ENCODE measurements at places on chromosomes 12 and 14.

- peaks cover 40% of the 10 kb centered on the region for H3K4me1 ChIP-seq
- H3K27me3 ChIP-seq: no peaks in the 10 kb centered on the region
- DNase-seq: no peak
- H3K27ac ChIP-seq: no peak overlapping the region
Observed at GRCh38 chr12:559906-560455, 100.2 kb downstream of the B4GALNT3 start.

- no peaks in the 10 kb centered on the region for H3K27me3 ChIP-seq
- no peak overlapping the region for H3K4me3 ChIP-seq
- H3K27ac ChIP-seq: no peak overlapping the region
Observed at GRCh38 chr14:68873376-68873775, 80.5 kb upstream of the ZFP36L1 start.

DNA sequence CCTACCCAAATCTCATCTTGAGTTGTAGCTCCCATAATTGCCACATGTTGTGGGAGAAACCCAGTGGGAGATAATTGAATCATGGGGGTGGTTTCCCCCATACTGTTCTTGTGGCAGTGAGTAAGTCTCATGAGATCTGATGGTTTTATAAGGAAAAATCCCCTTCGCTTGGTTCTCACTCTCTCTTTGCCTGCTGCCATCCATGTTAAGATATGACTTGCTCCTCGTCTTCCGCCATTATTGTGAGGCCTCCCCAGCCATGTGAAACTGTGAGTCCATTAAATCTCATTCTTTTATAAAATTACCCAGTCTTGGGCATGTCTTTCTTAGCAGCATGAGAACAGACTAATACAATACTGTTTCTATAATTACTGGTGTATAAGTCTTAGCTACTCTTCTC is 6.5 kb upstream of the BCAT1 start:
- no peaks in the 10 kb centered on the region for H3K4me1 ChIP-seq
- no peak overlapping the region for H3K4me3 ChIP-seq
- H3K27ac ChIP-seq: no peak overlapping the region
- DNase-seq: no peak
- H3K27me3 ChIP-seq: peaks cover 5% of the 10 kb centered on the region

DNA sequence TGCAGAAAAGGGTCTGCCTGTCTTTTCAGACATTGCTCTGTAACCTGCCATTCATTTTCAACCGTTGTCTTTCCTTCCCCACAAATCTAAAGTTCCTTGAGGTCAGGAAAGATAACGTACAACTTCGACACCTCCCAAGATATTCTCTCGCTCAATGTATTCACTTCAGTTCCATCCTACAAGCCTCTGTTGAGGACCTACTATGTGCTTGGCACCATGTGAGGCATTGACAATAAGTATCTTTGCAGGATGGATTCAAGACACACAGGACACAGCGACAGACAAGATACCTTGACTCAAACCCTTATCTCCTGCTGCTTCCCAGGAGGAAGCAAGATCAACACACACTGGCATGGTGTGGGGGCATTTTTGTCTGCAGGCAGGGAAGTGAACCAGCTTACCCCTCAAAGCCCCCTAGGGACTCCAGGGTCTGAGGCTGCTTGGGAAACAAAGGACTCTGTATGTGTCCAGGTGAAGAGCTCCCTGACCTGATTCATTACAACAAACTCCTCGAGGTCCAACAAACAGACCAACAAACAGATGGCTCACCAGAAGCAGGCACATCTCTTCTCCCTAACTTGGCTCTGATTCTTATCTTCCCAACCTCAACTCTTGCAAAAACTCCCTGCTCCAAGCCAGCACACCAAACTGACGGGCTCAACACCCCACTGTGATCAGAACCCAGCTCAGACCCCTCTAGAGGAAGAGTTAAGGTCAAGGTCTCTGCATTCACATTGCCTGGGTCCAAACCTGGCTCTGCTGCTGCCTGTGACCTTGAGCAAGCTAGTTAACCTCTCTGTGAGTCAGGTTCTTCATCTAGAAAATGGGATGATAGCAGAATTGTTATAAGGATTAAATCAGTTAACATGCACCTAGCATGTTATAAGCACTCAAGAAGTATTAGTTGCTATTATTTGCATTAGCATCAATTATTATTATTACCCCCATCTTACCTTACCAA is 6.3 kb downstream of the NUAK1 start:
- peaks cover 35% of the 10 kb centered on the region for H3K4me1 ChIP-seq
- no peak overlapping the region for H3K27ac ChIP-seq
- H3K4me3 ChIP-seq: no peak overlapping the region
- no peaks in the 10 kb centered on the region for H3K36me3 ChIP-seq

GRCh38 chr12:110741341-110742095 is 1.2 kb downstream of the PPP1CC start:
- H3K27ac ChIP-seq: peak overlapping the region; percentile 92
- H3K27me3 ChIP-seq: no peaks in the 10 kb centered on the region
- peak overlapping the region; percentile 91 for H3K4me3 ChIP-seq
- peaks cover under 1% of the 10 kb centered on the region for H3K36me3 ChIP-seq

DNA sequence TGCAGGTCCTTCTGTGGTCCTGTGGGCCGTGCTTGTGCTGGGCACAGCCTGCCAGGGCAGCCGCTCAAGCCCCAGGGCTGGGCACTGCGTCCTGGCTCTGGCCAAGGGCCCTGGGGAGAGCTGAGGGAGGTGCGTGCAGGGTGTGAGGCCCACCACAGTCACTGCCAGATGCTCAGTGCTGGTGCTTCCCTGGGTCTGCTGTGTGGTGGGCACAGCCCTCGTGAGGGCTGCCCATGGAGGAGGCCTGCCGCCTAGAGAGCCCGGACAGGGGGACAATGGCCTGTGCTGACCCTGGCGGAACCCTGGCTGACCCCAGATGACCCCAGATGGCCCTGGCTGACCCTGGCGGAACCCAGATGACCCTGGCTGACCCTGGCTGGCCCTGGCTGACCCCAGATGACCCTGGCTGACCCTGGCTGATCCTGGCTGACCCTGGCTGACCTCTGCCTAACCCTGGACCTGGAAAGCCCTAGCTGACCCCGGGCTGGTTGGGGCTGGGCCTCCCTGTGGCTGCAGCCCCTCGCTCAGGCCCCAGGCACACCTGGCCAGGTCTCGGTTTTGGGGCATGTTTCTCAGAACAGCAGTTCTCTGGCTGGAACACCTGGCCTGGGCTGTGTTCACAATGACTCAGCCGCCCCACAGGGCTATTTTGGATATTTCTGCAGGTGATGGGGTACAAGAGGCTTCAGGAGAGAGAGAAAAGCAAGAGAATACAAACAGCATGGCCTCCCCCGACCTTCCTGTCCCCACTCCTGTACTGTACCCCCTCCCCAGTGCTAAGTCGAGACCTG is 55.4 kb downstream of the TMEM121 start:
- H3K4me1 ChIP-seq: no peaks in the 10 kb centered on the region
- no peak for DNase-seq
- no peaks in the 10 kb centered on the region for H3K27me3 ChIP-seq
- no peak overlapping the region for H3K27ac ChIP-seq
- no peak overlapping the region for H3K4me3 ChIP-seq

DNA sequence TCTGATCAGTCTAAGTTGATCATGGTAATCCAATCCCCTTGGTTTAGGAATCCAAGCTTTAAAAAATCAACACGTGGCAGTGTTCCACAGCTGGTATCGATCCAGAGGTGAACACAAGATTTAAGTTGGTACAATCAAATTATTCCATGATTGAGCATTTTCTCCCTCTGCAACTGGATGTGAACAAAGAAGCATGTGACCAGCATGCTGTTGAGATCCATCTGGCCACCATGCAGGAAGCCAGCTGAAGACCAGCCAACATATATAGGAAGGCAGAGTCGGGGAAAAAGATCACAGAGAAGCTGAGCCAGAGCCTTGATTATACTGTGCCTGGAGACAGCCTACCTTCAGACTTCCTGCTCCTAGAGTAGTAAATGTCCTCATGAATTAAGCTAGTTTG is 158.3 kb downstream of the SEC23A start:
- H3K36me3 ChIP-seq: no peaks in the 10 kb centered on the region
- H3K4me3 ChIP-seq: no peak overlapping the region
- DNase-seq: no peak
- no peak overlapping the region for H3K27ac ChIP-seq
- H3K4me1 ChIP-seq: no peaks in the 10 kb centered on the region

GRCh38 chr12:90953956-90954421 is 987 bp downstream of the CCER1 start:
- H3K4me3 ChIP-seq: no peak overlapping the region
- H3K27me3 ChIP-seq: no peaks in the 10 kb centered on the region
- no peaks in the 10 kb centered on the region for H3K36me3 ChIP-seq
- H3K4me1 ChIP-seq: no peaks in the 10 kb centered on the region

- DNase-seq: no peak
- H3K4me3 ChIP-seq: no peak overlapping the region
Observed at GRCh38 chr14:50093496-50093895, 22.9 kb downstream of the VCPKMT start.

GRCh38 chr14:68619790-68620574 is 172.9 kb downstream of the ZFP36L1 start:
- peak overlapping the region; percentile 37 for H3K27ac ChIP-seq
- H3K27me3 ChIP-seq: no peaks in the 10 kb centered on the region
- peaks cover 7% of the 10 kb centered on the region for H3K4me1 ChIP-seq
- H3K36me3 ChIP-seq: no peaks in the 10 kb centered on the region

DNA sequence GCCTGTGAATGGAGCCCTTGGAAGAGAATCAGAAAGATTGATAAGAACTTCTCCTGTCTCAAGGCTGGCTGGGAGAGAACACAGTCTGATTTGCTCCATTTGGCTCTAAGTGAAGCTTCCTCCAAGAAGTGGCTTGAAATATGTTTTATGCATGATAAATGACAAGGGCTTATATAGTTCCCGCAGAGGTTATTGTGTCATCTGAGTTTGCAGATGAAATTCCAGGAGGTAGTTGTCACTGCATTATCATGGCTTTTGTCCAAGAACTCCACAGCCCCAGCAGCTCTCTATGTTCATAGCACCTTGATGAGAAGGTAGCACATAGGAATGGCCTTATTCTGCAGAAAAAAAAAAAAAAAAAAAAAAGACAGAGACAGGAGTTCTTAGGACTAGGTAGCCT is 108.5 kb downstream of the DACT1 start:
- DNase-seq: no peak
- no peak overlapping the region for H3K4me3 ChIP-seq
- H3K4me1 ChIP-seq: peaks cover 13% of the 10 kb centered on the region
- no peaks in the 10 kb centered on the region for H3K36me3 ChIP-seq

DNA sequence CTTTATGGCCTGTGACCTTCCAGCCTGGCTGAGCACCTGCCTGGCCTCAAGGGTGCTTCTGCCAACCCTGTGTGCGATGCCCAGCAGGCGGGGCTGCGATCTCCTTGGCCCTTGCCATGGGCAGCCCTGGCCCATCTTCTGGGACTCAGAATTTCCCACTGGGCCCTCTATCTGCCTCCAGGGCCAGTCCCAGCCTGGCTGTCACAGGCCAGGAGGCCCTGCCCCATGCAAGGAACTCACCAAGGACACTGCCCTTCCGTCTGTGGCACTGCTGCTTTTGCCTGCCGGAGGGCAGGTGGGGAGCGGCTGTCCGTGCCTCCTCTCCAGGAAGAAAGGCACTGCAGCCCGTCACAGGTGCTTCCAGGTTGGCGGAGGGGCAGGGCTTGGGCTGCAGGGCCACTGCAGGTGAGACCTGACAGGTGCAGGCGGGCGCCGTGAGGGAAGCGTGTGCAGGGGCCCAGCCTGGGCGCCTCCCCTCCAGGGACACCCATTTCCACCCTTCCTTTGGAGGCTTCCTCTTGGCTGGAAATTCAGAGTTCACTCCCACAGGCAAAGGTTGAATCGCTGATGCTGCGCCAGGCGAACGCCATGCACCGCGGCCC is 177.8 kb downstream of the KIF26A start:
- no peak overlapping the region for H3K4me3 ChIP-seq
- H3K27me3 ChIP-seq: peaks cover 24% of the 10 kb centered on the region
- no peak overlapping the region for H3K27ac ChIP-seq
- H3K36me3 ChIP-seq: no peaks in the 10 kb centered on the region

GRCh38 chr12:52913431-52913821 is 8.6 kb upstream of the KRT8 start:
- H3K36me3 ChIP-seq: no peaks in the 10 kb centered on the region
- no peak overlapping the region for H3K4me3 ChIP-seq
- no peak overlapping the region for H3K27ac ChIP-seq
- H3K4me1 ChIP-seq: no peaks in the 10 kb centered on the region
- no peak for DNase-seq
- no peaks in the 10 kb centered on the region for H3K27me3 ChIP-seq

DNA sequence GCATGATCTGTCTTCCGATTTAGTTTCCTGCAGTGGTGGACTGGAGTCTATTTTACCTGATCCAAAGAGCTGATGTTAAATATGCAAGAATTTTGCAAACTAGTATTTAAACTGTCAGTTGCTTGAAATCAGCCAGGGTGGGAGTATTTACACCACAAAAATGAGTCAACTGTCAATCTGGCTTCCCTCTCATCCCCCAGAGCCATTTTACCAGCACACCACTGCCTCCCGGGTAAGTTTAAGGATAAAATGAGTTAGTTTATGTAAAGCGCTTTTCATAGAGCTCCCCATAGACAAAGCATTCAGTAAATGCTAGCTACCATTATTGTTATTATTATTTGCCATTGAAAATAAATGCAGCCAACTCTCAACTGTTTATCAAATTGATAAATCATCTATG is 106.3 kb upstream of the FRMD6 start:
- H3K27ac ChIP-seq: peak overlapping the region; percentile 13
- H3K4me1 ChIP-seq: peaks cover 44% of the 10 kb centered on the region
- no peak overlapping the region for H3K4me3 ChIP-seq
- H3K36me3 ChIP-seq: no peaks in the 10 kb centered on the region

GRCh38 chr14:30553311-30553989 is 5.5 kb upstream of the G2E3 start:
- no peak for DNase-seq
- no peak overlapping the region for H3K4me3 ChIP-seq
- peak overlapping the region; percentile 31 for H3K27ac ChIP-seq
- H3K36me3 ChIP-seq: no peaks in the 10 kb centered on the region
- no peaks in the 10 kb centered on the region for H3K27me3 ChIP-seq
- H3K4me1 ChIP-seq: no peaks in the 10 kb centered on the region

DNA sequence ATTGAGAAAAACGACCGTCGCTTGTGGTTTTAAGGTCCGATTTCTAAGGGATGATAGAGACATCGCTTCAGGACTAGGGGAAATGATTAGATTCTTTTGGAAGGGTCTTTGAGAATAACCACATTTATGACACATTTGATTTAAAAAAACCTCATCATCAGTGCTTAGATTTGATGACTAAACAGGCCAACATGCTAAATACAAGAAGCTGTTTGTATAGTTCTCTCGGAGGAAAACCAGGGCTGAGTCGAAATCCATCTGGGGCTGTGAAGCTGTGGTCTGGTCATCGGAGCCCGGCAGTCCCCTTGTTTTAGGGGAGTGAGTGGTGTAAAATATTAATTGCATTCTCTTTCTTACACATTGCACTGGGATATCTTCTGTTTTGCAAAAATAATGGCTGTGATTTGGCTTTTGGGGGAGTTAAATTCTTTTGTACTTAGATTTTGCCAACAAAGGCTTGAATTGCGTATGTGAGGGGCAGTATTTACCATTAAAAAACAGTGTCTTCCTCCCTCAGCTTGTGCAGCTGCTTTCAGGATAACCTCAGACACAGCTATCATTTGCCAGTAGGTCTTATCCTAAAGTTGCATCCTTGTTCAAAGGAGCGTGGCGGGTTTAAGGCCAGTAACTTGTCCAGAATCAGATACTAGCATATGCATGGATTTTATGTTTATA is 550 bp downstream of the GNG2 start:
- no peak for DNase-seq
- no peaks in the 10 kb centered on the region for H3K27me3 ChIP-seq
- H3K36me3 ChIP-seq: no peaks in the 10 kb centered on the region
- no peaks in the 10 kb centered on the region for H3K4me1 ChIP-seq
- H3K27ac ChIP-seq: peak overlapping the region; percentile 80
